ENCODE measurements at places on chromosomes 3 and 15.
A peak's percentile ranks its signal among the peaks of the same experiment; 100 is the strongest.

DNA sequence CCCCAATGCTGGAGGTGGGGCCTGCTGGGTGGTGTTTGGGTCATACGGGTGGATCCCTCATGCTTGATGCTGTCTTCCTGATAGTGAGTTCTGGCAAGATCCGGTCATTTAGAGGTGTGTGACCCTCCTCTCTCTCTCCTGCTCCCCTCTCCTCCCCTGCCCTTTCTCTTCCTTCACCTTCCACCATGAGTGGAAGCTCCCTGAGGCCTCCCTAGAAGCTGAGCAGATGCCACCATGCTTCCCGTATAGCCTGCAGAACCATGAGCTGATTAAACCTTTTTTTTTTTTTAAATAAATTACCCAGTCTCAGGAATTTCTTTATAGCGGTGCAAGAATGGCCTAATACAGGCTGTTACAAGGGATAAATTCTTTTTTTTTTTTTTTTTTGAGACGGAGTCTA is 36.3 kb upstream of the IQSEC1 start:
- DNase-seq: no peak

DNA sequence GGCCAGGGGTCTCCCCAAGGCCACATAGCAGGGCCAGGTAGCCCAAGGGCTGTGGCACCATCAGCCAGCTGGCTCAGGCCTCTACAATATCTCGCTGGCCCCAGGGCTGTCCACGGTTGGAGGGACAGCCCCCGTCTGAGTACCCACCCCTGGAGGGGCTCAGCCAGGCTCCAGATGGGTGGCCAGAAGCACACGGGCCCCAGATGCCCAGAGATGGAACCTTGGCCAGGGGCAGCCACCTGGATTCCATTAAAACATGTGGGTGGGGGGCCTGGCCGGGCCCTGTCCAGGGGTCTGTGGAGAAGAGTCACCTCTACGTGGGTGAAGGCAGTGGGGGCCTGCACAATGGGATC is 8.4 kb downstream of the CSPG4 start:
- DNase-seq: no peak

GRCh38 chr3:47344971-47345370 is 35.9 kb upstream of the PTPN23 start:
- DNase-seq: no peak

DNA sequence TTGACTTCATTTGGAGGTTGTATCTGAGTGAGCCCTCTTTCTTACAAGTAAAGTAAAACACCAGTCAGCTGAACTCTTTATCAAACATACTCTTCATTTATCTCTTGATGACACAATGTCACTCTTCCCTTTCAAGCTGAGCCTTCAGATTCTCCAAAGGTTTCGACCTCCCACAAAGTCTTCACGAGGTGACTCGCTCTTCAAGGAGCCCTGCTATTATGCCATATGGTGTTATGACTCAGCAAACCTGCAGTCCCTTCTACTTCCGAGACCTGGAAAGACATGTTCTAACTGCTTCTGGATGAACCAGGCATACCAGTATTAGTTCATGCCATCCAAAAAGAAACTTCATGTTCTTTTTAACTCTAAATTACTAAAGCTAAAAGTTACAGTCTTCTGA is 23.1 kb downstream of the AADAC start:
- peak; percentile 33 for DNase-seq

DNA sequence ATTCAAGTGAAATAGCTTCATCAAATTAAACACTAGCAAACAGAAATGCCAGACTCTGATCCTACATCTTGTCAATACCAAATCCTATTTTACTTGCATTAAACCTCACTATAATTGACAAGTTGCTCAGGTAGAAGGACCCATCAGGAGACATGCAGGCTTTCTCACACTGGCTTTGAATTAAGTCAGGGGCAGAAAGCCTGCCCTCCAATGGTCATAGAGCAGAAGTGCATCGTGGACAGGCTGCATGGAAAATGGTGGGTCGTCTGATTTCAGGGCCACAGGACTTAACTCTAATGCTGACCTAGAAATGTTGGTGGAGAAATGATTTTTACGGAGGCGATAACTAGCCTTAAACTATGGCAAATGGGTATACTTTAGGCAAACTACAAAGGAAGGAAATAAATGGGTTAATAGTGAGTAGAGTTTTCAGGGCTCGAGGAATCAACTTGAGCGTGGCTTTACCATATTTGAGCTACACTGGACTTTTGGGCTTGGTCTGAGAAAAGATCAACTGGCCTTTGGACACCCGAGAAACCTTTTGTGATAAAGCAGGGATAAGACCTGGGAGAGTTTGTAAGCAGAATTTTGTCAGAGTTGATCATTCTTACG is 283.9 kb downstream of the GRM7 start:
- DNase-seq: peak; percentile 33

DNA sequence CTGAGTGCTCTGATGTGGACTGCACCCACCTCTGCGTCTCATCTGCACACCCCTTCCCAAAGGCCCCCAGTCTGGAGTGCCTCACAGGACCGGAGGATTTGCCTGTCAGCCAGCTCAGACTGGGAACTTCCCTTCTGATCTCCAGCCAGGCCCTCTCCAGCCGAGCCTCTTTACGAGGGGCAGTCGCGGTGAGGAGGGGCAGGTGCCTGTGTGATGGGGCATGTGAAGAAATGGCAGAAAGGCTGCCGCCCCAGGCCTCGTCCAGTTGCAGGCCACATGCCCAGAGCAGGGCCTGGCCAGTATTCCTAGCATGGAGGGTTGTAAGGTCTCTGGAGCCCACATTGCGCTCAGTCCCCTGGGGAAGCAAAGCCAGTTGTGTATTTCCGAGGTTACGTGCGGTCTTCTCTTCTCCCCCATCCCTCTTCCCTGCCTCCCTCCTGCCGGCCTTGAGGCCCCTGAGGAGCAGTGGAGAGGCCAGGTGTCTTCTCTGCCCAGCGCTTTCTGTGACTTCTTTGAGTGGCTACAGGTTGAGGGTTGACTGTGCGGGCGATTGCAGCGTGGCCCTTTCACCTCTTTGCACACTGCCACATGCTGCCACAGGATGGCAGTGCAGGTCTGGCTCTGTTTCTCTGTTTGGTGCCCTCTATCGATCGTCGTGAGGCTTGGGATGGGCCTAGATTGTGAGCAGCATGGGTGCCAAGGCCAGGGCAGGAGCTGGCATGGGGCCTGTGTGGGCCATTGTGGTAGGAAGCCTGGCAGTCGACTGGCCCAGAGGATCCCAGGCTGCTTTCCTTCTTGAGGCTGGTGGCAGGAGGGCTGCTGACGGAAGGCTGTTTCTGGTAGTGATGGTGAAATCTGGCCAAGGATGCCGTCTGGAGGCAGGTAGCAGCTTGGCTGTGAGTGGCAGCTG is 5.3 kb downstream of the CLK3 start:
- DNase-seq: peak; percentile 86

DNA sequence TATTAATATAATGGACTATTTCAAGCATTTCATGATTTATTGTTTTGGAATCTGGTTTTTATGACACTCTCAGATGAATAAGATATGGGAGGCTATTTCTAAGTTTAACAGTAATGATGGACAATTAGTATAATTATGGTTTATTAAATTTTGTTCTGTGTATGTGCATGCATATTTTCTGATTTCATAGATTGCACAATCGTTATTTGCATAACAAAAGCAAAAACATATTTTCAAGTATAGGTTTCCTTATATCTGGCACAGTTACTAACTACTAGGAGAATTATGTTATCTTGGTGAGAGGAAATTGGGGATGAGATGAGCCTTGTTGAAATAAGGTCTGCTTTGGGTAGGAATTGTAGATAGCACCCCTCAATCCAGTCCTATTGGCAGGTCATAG is 413.1 kb downstream of the MCTP2 start:
- DNase-seq: no peak

DNA sequence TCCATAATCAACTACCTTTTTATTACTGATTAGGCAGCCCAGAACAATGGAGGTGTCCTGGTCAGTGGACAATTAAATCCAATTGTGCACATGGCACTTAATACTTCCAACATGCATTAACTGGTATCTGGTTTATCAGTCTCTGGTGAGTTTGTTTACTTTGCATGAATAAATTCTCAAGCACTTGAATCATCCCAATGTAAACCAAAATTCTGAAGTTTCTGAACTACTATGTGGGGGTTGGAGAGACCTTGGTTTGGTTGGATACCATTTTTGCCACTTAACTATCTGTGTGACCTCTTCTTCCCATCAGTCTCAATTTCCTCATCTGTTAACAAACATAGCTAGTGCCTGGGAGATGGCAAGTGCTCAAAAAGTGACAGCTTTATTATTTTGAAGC is 70.5 kb upstream of the MAP4 start:
- DNase-seq: no peak

DNA sequence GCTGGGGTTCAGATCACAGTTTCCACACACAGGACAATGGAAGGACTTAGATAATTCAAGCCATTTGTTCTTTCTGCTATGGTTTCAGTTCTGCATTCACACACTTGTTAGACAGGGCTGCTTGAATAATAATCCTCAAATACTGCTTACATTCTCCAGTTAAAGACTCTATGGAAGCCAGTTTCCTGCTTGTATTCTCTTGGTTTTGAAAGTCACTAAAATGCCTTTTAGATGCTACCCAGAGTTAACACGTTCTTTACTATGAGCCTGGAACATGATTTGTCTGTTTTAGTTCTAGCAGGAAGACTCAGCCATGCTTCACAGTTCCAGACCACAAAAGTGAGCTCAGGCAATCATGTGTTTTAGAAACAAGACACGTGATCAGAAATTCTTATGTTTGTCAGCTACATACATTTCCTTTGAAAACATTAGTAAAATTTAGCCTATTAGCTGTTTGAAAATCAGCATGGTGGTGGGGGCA is 152.4 kb downstream of the LEKR1 start:
- no peak for DNase-seq

- DNase-seq: peak; percentile 71
Observed at GRCh38 chr3:129016356-129016719, 15.2 kb downstream of the EFCC1 start.

- DNase-seq: no peak
Observed at GRCh38 chr15:72912121-72912520, 128.6 kb upstream of the ADPGK start.

DNA sequence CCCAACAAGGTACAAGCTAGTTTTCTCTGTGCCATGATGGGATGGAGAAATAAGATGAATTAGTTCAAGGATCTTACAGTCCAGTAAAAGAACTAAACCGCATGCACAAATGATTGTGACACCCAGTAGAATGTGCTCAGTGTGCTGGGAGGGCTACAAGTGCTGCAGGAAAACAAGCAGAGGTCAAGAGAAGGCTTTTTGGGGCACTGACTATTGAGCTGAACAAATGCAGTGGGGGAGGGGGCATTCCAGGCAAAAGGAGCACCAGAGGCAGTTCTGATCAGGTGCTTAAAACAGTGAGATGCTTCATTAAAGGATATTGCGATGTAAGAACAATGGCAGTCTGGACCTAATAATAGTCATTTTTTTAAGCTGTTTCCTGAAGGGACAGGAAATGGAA is 6.0 kb downstream of the SLC27A2 start:
- DNase-seq: no peak

DNA sequence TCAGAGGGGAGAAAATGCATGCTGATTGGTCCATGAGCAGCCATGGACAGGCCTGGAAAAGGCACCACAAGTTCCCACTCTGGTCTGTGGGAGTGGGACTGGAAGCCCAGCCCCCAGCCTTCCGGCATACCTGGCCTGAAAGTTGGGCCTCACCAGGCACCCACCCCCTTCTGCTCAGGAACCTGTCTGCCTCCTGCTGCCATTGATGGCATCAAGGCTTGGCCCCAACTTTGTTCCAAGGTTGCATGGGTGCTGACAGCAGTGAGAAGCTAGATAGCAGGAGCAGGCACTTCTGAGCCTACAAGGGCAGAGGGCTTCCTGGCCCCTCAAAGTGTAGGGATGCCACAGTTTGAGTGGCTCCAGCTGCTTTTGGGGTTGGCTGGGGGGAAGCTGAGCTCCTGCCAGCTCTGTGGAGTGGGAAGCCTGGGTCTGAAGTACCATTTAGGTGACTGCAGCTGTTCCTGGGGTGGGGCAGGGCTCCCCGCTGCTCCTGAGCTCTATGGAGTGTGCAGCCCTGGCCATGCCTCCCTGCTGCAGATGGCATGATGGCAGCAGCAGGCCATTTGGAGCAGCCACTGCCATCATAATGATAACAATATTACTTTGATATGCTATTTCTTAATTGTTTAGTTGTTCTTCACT is 1054.1 kb upstream of the GBE1 start:
- no peak for DNase-seq

GRCh38 chr3:137105277-137105977 is 147.6 kb downstream of the IL20RB start:
- DNase-seq: peak; percentile 47

- DNase-seq: no peak
Observed at GRCh38 chr15:81268881-81269601, 54.9 kb downstream of the STARD5 start.

- DNase-seq: no peak
Observed at GRCh38 chr15:74857671-74858368, 14.9 kb upstream of the ULK3 start.

DNA sequence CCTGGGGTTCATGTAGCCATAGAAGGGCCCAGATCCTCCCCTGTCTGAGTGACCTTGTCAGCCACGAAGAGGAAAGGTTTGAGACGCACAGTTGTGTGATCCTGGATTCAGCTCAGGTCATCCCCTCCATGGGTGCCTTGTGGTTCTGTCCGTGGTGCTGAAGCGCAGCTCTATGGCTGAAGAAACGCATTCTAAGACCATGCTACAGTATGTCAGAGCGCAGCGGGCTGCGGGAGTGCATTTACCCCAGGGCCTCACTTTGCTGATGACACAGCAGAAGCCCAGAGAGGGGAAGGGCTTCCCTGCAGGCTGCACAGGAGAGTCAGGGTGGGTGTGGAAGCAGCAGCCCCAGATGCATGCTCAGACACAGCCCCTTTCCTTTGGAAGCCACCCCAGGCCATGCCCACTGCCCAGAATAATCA is 68.8 kb upstream of the IQSEC1 start:
- peak; percentile 88 for DNase-seq

Measured in T47D (cell line).